ENCODE measurements at places on chromosomes 12 and 14.

- DNase-seq: no peak
Measured at GRCh38 chr12:50641566-50641965, 122.3 kb upstream of the ATF1 start.

DNA sequence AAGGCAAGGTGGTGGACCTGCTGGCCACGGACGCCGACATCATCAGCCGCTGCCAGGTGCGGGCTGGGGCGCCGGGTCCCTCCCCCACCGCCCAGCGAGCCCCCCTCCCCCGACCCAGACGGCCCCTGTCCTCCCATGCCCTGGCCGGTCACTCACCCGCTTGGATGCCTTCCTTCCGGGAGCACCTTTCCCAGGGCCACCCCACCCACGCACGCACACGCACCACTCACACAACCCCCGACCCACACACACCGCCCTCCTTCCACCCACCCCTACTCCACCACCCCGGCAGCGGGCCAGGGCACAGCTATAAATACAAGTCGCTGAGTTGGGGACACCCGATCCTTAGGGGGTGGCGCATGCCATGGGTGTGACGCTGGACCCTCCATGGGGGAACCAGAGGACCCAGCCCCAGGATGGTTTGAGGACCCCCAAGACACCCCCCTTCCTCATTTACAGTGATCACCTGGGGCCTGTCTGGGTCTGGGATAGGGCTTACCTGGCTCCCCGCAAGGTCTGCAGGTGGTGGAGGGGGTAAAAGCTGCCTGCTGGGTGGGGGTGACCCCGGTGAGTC is 465 bp downstream of the ADSS1 start:
- peak; percentile 48 for DNase-seq

DNA sequence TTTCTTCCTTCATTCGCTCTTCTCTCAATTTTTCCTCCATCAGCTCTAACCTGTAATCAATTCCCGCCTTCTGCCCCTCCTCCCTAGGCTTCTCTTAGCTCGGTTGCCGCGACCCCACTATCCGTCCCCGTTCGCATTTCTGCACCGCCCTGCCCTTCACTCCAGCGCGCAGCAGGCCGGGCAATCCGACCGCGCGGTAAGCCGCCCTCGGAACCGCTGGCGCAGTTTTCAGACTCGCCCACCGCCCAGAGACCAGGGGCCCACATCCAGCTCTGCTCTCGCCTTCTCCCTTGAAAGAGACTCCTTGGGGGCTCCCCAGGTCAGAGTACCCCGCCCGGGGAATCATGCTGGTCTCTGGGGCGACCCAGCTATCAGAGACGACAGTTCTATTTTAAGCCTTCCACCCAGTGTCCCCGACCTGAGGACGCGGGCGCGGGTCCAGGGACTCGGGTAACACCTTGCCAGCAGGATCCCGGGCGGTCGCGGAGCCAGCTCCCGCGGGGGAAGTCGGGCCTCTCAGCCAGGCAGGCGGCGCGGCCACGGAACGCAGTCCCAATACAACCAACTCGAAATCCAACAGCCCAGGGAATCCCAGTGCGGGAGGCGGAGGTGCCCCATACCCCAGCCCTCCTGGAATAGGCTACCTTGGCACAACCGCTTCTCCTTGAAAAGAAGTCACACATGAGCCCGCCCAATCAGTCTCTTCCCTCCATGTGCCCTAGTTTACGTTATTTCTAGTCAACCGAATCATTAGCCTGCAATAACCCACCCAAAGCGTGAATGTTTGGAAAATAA is 5.7 kb upstream of the SLC38A4 start:
- DNase-seq: peak; percentile 18

DNA sequence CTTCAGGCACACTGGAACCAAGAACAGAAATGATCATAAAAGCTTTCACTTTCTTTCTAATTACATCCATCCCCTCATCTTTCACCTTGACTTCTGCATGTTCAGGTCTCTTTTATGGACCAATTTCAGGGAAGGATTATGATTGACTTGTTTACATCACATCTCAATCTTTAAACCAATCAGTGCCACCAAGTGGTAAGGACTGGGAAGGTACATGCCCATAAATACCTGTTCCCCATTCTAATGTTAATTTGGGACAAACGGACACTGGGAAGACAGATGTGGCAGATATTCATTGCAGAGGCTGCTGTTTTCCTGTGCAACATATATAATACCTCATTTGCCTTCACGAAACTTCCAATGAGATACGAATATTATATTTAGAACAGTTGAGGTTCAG is 978.1 kb downstream of the GALC start:
- DNase-seq: no peak

GRCh38 chr14:84584511-84584910 is 945.4 kb upstream of the FLRT2 start:
- DNase-seq: no peak

DNA sequence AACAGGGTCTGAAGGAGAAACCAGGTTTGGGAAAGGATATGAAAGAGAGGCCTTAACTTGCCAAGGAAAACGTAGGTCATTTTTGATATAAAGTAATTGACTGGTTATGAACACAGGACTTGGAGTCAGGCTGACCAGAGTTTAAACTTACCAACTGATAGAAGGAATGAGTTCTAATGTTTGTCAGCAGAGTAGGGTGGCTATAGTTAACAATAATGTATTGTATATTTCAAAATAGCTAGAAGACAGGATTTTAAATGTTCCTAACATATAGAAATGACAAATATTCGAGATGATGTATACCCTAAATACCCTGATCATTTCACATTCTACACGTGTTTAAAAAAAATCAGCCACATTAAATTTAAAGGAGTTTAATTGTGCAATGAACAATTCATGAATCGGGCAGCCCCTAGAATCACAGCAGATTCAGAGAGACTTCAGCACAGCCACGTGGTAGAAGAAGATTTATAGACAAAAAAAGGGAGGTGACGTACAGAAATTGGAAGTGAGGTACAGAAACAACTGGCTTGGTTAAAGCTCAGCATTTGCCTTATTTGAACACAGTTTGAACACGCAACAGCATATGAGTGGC is 52.5 kb upstream of the PLEKHG7 start:
- no peak for DNase-seq

GRCh38 chr14:81450100-81450531 is 50.0 kb upstream of the STON2 start:
- DNase-seq: no peak

GRCh38 chr14:95272057-95272456 is 47.7 kb downstream of the CLMN start:
- no peak for DNase-seq

Data from stimulated activated CD4-positive, alpha-beta T cell treated with anti-CD3 and anti-CD28 coated beads, Interleukin-15, amount 100 ng/mL, for 24 hours (primary cell).